ENCODE measurements at places on chromosomes 3 and 15.

- no peak for DNase-seq
Measured at GRCh38 chr15:47754312-47754711, 37.0 kb downstream of the SEMA6D start.

DNA sequence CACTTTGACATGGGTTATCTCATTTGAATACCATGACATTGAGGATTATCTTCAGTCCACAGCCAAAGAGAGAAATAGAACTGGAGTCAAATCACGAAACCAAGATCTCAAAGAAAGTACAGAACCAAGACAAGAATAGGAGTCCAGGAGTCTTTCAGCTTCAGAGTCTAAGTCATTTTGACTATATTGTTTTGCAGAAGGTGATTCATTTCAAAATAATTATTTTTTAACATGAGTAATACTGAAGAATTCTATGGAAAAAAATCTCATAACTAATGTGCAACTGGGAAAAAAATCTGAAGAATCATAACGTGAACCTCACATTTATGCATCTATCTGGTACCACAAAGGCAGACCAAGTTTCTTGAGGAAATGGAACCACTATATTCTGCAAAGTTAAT, 60.3 kb downstream of the UBE3A start:
- DNase-seq: no peak

DNA sequence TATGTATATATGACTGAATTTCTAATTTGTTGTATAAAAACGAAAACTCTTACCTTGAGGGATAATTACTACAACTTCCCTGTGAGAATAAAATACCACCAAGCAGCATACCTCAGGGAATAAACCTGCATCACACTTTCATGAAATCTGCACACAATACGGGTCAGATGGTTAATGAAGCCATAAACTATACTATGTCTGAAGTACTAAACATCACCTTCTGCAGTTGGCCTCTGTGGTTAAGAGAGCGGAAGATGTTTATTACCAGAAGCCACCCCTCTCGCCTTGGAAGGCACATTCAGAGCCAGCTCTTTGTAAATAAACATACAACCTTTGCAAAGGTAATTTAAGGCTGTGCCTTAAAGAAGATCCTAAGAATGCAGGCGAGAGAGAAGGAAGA, 462.1 kb upstream of the NR2F2 start:
- DNase-seq: no peak

GRCh38 chr15:75054172-75054897, 30.9 kb downstream of the PPCDC start:
- DNase-seq: no peak

DNA sequence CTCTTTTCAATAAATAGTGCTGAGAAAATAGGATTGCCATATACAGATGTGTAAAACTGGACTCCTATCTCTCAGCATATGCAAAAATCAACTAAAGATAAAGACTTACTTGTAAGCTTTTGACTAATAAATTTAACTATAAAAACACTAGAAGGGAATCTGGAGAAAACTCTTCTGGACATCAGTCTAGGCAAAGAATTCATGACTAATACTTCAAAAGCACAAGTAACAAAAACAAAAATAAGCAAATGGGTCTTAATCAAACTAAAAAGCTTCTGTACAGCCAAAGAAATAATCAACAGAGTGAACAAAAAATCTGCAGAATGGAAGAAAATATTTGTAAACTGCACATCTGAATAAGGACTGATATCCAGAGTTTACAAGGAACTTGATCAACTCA, 1122.2 kb downstream of the TBL1XR1 start:
- no peak for DNase-seq

- DNase-seq: no peak
Measured at GRCh38 chr3:48434591-48435222, 4.8 kb upstream of the PLXNB1 start.

DNA sequence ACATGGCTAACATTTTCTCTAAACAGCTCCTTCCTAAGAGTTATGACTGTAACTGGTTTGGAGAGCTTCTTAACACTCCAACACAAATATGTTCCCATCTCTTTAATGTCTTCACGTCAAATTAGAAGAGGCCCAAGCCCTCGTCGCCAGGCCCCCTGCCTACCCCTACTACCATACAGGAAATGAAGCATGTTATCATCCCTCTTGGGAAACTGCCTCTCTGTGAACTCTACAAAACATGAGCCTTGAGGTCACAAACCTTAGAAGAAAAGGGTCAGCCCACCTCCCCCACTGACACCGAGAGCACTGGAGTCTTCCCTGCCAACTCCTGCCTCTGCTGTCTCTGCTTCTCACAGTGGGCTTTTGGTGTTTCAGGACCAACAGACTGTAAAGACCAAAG, 243.1 kb upstream of the STT3B start:
- DNase-seq: no peak

DNA sequence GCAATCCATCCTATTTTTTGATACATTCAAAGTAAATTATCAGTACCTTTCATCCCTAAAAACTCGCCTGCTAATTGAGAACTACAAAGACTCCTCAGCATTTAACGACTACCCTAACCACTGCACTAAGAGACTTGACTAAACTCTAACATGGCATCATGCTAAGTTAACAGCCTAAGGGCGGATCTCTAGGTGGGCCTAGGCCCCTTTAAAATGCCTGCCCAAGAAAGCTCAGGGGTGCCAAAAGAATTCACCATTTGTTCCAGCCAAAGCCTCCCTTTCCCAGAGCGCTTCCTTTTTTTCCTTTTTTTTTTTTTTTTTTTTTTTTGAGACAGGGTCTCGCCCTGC, 568 bp upstream of the NEK4 start:
- DNase-seq: no peak

GRCh38 chr3:40765884-40766283, 241.1 kb downstream of the ZNF621 start:
- no peak for DNase-seq

DNA sequence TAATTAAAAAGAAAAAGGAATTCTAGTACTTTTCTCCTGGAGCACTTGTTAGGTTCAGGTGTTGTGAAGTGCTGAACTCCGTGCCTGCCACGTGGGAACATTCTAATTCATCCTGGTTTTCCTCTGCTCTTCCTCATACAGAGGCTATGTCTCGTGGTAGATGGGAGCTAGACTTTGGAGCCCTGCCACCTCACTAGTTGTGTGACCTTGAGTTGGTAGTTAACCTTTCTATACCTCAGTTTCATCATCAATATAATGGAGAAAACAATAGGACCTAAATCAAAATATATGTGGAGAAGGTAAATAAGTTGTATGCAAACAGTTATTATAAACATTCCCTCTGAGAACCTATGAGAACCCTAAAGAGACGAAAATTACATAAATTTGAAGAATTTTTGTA, 10.6 kb downstream of the ALAS1 start:
- no peak for DNase-seq

- no peak for DNase-seq
Measured at GRCh38 chr15:99993262-99993661, 260.0 kb upstream of the LYSMD4 start.

GRCh38 chr3:37447732-37448131, 273.4 kb upstream of the LRRFIP2 start:
- no peak for DNase-seq

DNA sequence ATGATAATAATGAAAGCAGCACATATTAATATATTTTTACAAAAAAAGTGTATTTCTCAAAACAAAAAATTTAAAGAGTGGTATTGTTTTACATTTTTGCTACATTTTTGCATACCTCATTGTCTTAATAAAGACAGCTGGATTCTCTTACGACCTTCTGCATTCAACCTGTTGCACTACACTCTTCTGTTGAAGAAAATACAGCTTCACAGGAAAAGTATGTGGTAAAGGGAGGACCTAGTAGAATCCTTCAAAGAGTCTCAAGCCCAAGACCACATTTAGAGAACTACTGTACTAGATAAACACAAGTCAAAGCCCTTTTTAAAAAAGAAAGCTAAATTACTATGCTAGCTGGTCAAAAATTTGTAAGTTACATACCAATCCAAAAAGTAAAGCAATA, 7.9 kb downstream of the ZNF280D start:
- DNase-seq: no peak

- DNase-seq: peak; percentile 83
Measured at GRCh38 chr15:85618956-85619491, 175.7 kb downstream of the KLHL25 start.

- no peak for DNase-seq
Measured at GRCh38 chr3:61979638-61980037, 393.7 kb downstream of the FEZF2 start.

GRCh38 chr3:173221010-173221409, 80.0 kb upstream of the SPATA16 start:
- DNase-seq: no peak

GRCh38 chr3:101096444-101096843, 103.2 kb upstream of the ABI3BP start:
- DNase-seq: no peak

DNA sequence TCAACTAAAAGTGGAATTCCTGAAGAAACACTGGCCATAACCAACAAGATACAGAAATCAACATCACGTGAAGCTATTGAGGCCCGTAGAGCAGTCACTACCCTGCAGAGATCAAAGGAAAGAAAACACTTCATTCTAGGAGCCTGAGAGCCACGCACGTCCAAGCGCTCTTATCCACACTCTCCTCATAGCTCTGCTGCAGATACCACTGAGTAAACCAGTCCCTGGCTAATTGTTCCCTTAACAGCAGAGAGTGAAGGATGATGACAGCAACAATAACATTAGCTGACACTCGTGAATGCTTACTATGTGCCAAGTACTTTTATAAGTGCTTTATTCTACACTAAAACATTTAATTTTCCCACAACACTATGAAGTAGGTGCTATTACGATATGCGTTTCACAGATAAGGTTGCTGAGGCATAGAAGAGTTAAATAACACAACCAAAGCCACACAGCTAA, 271.0 kb upstream of the GADL1 start:
- DNase-seq: no peak

- DNase-seq: no peak
Measured at GRCh38 chr3:15521573-15521965, at the start of gene COLQ. COLQ (minus strand) TSS chr3:15521706; CDS start chr3:15521625, 81 bp downstream.

DNA sequence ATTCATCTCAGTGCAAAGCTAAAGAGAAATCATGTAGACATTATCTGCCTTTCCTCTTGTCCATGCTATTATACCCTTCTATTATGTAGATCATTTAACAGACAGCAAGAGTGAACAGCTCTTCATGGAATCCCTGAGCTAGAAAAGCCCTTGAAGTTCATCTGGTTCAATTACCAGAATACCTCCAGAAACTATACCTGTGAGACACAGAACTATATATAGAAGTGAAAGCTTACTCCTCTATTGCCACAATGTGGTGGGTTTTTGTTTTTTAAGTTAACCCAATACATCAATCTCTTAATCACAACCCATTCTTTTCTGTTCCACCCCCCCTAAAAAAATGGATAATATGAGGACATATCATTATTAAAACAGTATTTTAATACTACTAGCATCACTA, 347.7 kb downstream of the PLCL2 start:
- DNase-seq: no peak

DNA sequence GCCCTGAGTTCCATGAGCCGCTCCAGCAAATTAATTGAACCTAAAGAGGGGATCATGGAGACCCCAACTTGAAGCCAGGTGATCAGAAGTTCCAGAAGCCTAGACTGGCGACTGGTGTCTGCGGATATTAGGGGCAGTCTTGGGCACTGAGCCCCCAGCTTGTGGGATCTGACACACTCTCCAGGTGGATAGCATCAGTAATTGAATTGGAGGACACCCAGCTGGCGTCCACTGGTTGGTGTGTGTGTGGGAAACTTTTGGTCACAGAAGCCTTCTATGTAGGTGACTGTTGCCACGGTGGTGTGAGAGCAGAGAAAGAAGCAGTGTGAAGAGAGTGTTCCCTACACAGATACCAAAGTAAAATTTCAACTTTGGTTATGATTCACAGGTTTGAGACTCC, 106.0 kb upstream of the ADPGK start:
- no peak for DNase-seq

- DNase-seq: peak; percentile 6
Measured at GRCh38 chr3:35965908-35966307, 326.6 kb downstream of the ARPP21 start.

DNA sequence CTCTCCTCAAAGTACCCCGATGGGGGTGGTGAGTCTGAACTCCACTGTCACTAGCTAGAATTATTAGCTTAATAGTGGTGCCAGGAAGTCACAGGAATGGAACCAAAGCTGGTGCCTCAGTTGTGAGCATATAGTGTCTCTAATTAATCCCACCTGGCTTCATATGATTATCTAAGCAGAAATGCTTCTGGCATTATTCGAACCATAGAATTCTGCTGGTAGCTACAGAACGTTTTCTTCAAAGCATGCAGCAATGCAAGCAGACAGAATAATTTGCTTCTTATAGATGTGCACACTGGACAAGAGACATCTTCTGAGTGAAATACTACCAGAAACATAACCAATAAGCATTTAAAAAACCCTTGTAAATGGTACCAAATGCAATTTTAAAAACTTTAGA, 160.9 kb downstream of the IMPG2 start:
- no peak for DNase-seq

DNA sequence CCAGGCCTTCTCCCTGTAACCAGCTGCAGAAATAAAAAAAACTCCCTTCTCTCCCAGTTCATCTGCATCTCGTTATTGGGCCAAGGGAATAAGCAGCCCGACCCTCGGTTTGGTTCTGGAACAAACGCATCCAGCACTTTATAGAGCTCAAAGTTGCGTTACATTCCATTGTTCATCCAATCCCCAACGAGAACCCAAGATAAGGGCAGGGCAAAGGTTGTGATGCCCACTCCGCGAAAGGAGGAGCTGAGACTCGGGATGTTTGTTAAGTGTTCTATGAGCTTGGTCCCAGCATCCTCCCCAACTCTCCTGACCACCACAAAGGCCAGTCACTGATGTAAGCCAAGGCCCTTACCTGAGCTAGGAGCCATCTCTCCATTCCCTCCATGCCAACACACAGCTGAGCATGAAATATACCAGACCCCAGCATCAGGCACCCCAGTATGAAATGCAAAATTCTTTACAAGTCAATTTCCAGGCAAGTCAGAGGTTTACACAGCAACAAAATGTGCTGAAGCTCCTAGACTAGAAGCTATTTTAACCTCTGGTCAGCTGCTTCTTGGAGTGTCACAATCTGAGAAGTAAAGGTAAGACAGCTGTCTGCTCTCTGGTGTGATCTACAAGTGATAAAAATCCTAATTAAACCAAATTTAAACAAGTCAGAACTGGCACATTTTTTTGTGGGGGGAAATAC, 17.9 kb downstream of the CCDC12 start:
- DNase-seq: no peak
